Esophagus muscularis mucosa (tissue), 4 donors: ENCODE measurements at places on chromosomes 5 and 9. TPM values are rescaled to one million over a fixed set of nuclear protein-coding genes. Genes with fewer than 3 reads are reported as not detected.

GRCh38 chr9:10268531-10269485 is 344.0 kb downstream of the PTPRD start:
- H3K4me3 ChIP-seq: no peak overlapping the region
- no peaks in the 10 kb centered on the region for H3K4me1 ChIP-seq
- H3K27ac ChIP-seq: no peak overlapping the region
- H3K36me3 ChIP-seq: no peaks in the 10 kb centered on the region
- DNase-seq: no peak
- no peaks in the 10 kb centered on the region for H3K27me3 ChIP-seq

- peaks cover 28% of the 10 kb centered on the region for H3K4me1 ChIP-seq
- H3K27ac ChIP-seq: no peak overlapping the region
- no peak for DNase-seq
Measured at GRCh38 chr5:64773533-64773932, 4.8 kb downstream of the CWC27 start.

OBP2B gene
- total RNA-seq: not detected

GNA14 gene
- 9.4 TPM for total RNA-seq

GRCh38 chr5:149210968-149211490 is 60.6 kb upstream of the AFAP1L1 start:
- no peak for DNase-seq
- H3K36me3 ChIP-seq: peaks cover 29% of the 10 kb centered on the region
- H3K4me3 ChIP-seq: no peak overlapping the region
- no peak overlapping the region for H3K27ac ChIP-seq
- H3K4me1 ChIP-seq: peaks cover 31% of the 10 kb centered on the region

GRCh38 chr5:150073677-150074076 is 12.7 kb downstream of the CSF1R start:
- no peak overlapping the region for H3K4me3 ChIP-seq
- no peaks in the 10 kb centered on the region for H3K4me1 ChIP-seq
- no peak for DNase-seq
- no peak overlapping the region for H3K27ac ChIP-seq
- no peaks in the 10 kb centered on the region for H3K36me3 ChIP-seq
- H3K27me3 ChIP-seq: no peaks in the 10 kb centered on the region

DNA sequence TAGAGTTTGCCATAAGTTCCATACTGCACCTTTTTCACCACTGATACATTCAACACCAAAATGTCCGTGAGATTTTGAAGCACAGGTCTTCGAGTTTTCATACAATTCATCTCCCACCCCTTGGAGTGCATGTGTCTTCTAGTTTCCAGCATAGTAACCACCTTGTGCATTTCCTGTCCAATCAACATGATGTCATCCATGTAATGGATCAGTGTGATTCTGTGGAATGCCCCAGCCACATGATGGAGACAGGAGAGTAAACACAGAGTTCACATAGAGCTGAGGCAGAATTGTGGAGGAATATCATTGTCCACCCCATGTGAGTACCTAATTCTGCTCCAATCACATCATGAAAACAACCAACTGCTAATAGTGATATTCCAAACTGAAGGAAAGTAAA is 441.5 kb upstream of the CDH6 start:
- H3K27me3 ChIP-seq: no peaks in the 10 kb centered on the region
- no peaks in the 10 kb centered on the region for H3K36me3 ChIP-seq
- no peak overlapping the region for H3K4me3 ChIP-seq
- no peak overlapping the region for H3K27ac ChIP-seq
- DNase-seq: no peak
- H3K4me1 ChIP-seq: no peaks in the 10 kb centered on the region

PRR16 gene
- 9.1 TPM for total RNA-seq

DNA sequence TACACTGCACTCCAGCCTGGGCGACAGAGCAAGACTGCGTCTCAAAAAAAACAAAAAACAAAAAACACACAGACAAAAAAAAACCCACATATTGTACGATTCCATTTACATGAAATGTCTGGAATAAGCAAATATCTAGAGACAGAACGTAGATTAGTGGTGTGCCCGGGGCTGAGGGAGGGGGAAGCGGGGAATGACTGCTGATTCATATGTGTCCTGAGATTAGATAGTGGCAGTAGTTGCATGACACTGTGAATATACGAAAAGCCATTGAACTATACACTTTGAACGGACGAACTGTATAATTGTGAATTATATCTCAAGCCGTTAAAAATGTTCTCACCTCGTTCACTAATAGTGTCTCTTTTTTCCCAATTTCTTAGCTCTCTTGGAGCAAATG is 23.9 kb downstream of the FGF1 start:
- H3K27ac ChIP-seq: no peak overlapping the region
- DNase-seq: no peak
- no peaks in the 10 kb centered on the region for H3K4me1 ChIP-seq
- no peaks in the 10 kb centered on the region for H3K36me3 ChIP-seq
- H3K27me3 ChIP-seq: no peaks in the 10 kb centered on the region

GRCh38 chr5:57102189-57102904 is 71.5 kb upstream of the GPBP1 start:
- H3K27me3 ChIP-seq: no peaks in the 10 kb centered on the region
- H3K36me3 ChIP-seq: no peaks in the 10 kb centered on the region
- H3K4me3 ChIP-seq: no peak overlapping the region
- no peak overlapping the region for H3K27ac ChIP-seq

APBB3 gene
- total RNA-seq: 6.8 TPM

GRCh38 chr5:122921826-122922225 is 76.4 kb downstream of the SNX24 start:
- DNase-seq: no peak
- no peaks in the 10 kb centered on the region for H3K4me1 ChIP-seq
- no peaks in the 10 kb centered on the region for H3K36me3 ChIP-seq
- no peaks in the 10 kb centered on the region for H3K27me3 ChIP-seq
- H3K4me3 ChIP-seq: no peak overlapping the region

TOR1B gene
- total RNA-seq: 25.6 TPM

DNA sequence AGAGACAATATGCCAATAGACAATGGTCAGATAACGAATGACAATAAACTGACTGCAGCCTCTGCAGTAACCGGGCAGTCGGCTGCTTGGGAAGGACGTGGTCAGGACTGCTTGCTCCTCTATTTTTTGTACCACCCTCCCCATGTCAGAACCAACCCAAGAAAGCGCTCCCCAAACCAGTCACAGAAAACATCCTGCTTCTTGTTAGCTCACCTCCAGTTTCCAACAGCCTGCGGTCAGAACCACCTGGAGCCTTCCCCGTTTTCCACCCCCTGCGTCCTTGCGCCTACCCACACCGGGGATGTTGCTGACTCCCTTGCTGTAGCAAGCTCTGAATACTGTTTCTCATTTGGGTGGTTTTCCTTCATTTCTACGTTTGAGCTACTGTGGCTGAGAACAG is 1.7 kb upstream of the MRNIP start:
- H3K36me3 ChIP-seq: peaks cover 29% of the 10 kb centered on the region
- H3K27ac ChIP-seq: no peak overlapping the region
- H3K4me1 ChIP-seq: peaks cover 30% of the 10 kb centered on the region
- H3K27me3 ChIP-seq: no peaks in the 10 kb centered on the region
- no peak overlapping the region for H3K4me3 ChIP-seq

DNA sequence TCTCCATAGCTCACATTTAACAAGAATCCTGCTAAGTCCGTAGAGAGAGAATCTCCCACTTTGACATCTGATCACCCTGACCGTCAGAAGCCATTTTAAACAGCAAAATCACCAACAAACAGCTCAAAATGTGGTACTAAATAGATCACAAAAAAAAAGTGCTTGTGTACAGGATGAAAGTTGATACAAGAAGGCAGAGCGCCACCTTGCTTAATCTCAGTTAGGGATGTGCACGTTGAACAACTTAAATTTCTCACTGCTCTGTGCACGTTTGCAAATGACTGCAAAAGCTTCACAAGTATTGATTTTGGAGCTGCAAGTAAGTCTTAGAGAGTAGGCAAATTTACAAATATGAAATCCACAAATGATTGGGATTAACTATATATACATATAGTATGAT is 63.1 kb upstream of the NREP start:
- H3K36me3 ChIP-seq: no peaks in the 10 kb centered on the region
- no peaks in the 10 kb centered on the region for H3K4me1 ChIP-seq
- H3K27ac ChIP-seq: no peak overlapping the region

DNA sequence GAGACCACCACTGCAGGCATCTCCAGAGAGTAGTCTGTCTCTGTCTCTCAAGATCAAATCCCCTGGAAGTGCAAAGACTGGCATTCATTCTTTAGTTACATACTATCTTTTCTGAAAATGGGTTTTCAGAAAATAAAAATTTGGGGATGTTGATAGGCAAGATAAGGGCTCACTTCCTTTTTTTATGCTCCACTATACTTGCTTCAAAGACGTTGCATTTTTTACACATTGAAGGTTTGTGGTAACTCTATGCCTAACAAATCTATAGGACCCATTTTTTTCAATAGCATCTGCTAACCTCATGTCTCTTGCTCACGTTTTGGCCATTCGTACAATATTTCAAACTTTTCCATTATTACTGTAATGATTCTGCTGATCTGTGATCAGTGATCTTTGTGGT is 37.0 kb downstream of the DMAC1 start:
- H3K27ac ChIP-seq: no peak overlapping the region
- no peaks in the 10 kb centered on the region for H3K27me3 ChIP-seq
- DNase-seq: no peak
- no peak overlapping the region for H3K4me3 ChIP-seq

- H3K27ac ChIP-seq: no peak overlapping the region
- peaks cover 74% of the 10 kb centered on the region for H3K36me3 ChIP-seq
- no peaks in the 10 kb centered on the region for H3K27me3 ChIP-seq
- H3K4me1 ChIP-seq: no peaks in the 10 kb centered on the region
Measured at GRCh38 chr9:96817973-96818372, 36.3 kb downstream of the ZNF782 start.

SIT1 gene
- total RNA-seq: 0.83 TPM

- no peak overlapping the region for H3K27ac ChIP-seq
- H3K27me3 ChIP-seq: no peaks in the 10 kb centered on the region
- no peaks in the 10 kb centered on the region for H3K4me1 ChIP-seq
Measured at GRCh38 chr5:130243641-130244040, 339.4 kb downstream of the CHSY3 start.

DNA sequence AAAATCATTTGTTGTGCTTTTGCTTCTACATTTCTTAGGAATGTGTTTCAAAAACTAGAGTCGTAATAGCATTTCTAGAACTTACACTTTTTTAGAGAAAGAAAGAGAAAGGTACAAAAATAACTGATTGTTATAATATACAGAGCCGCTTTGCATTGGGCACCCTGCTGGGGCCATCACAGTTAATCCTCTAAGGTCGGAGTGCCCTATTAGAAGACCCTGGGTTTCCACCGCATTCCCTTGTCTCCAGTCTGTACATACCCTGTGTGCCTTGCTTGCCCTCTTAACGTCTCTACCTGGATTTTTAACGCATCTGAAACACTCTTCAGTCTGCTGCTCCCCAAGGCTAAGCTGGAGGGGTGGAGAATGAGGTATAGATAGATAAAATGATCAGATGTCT is 1.3 kb downstream of the MARVELD2 start:
- H3K4me1 ChIP-seq: peaks cover 11% of the 10 kb centered on the region
- DNase-seq: no peak
- peaks cover 4% of the 10 kb centered on the region for H3K36me3 ChIP-seq
- H3K4me3 ChIP-seq: no peak overlapping the region

- H3K4me3 ChIP-seq: no peak overlapping the region
- no peak overlapping the region for H3K27ac ChIP-seq
- H3K36me3 ChIP-seq: peaks cover 90% of the 10 kb centered on the region
- H3K27me3 ChIP-seq: no peaks in the 10 kb centered on the region
- no peak for DNase-seq
Measured at GRCh38 chr5:150033334-150033733, 32.8 kb downstream of the HMGXB3 start.

RLN1 gene
- not detected for total RNA-seq

GRCh38 chr5:171306781-171307591 is 2.1 kb upstream of the TLX3 start:
- no peak for DNase-seq
- H3K36me3 ChIP-seq: no peaks in the 10 kb centered on the region
- H3K4me1 ChIP-seq: peaks cover 39% of the 10 kb centered on the region
- peaks cover 82% of the 10 kb centered on the region for H3K27me3 ChIP-seq
- H3K27ac ChIP-seq: no peak overlapping the region
- no peak overlapping the region for H3K4me3 ChIP-seq

DNA sequence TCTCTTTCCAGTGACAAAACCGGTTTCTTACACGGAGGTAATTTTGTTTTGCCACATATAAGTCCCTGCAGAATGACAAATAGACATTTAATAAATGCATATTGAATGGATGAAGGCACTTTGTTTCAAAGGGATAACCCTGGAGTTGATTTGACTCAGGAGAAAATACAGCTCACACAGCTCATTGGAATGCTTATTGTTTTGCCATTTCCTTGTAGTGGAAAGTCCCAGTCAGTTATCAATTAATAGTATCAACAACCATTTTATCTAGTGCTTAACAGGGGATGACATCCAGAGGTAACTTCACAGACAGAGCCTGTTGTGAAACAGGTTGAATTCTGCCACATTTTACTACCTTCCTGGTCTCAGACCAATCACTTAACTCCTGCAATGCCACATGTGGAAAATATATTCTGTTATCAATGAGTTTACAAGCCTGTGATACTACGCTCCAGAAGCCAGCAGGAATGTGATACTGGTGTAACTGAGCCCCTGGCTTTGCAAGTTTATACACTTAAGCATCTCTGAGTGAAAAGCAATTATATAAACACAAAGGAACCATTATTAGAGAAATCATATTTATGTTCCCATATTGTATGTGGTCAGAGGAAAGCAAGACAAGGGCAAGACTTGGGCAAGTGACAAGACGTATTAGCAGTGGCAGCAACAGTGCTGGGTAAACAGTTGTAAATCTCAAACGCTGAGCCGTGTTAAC is 123.1 kb upstream of the ANKRD55 start:
- H3K4me3 ChIP-seq: no peak overlapping the region
- H3K27ac ChIP-seq: no peak overlapping the region
- no peaks in the 10 kb centered on the region for H3K27me3 ChIP-seq
- H3K36me3 ChIP-seq: no peaks in the 10 kb centered on the region
- peaks cover 22% of the 10 kb centered on the region for H3K4me1 ChIP-seq
- no peak for DNase-seq

AQP7 gene
- 0.33 TPM for total RNA-seq

- no peaks in the 10 kb centered on the region for H3K27me3 ChIP-seq
- no peak overlapping the region for H3K27ac ChIP-seq
- no peaks in the 10 kb centered on the region for H3K36me3 ChIP-seq
- H3K4me1 ChIP-seq: no peaks in the 10 kb centered on the region
- peak; percentile 47 for DNase-seq
- no peak overlapping the region for H3K4me3 ChIP-seq
Measured at GRCh38 chr9:2297771-2298170, 282.6 kb downstream of the SMARCA2 start.

PLAC8L1 gene
- total RNA-seq: not detected

DNA sequence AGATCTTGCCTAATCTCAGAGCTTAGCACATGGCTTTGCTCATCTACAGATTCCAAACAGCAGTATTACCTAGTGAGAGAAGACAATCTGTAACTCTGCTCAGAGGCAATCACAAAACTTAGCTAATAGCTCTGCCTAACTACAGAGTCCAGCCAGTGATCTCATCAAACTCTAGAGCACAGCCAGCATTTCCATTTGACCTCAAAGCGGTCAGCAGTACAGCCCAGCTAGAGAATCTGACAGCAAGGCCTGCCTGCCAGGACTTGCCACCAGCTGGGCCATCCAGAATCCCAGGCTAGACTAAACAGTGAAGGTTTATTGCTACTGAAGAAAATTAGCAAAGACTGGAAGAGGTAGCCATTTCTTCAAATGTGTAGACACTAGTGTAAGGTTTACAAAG is 217.9 kb upstream of the VLDLR start:
- H3K36me3 ChIP-seq: no peaks in the 10 kb centered on the region
- no peak overlapping the region for H3K27ac ChIP-seq
- no peak overlapping the region for H3K4me3 ChIP-seq
- H3K27me3 ChIP-seq: no peaks in the 10 kb centered on the region
- no peaks in the 10 kb centered on the region for H3K4me1 ChIP-seq
